ENCODE measurements at places on chromosomes 6 and 20.

DNA sequence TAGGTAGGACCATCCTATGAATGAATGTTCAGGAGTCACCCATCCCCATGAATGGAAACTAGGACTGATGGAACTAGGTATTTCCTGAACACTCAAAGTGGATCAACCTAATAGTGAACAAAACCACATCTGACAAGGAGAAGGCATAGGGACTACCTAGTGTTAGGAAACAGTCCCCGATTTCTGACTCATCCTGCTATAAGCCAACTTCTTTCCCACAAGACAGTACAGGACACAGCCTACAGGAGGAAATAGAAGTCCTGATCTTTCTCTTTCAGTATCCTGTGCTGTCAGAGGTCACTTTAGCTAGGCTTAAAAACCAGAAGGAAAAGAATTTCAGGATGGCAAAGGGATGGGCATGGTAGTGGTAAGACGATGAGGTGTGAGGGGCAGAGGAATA is 19.5 kb upstream of the GMDS start:
- DNase-seq = no peak

DNA sequence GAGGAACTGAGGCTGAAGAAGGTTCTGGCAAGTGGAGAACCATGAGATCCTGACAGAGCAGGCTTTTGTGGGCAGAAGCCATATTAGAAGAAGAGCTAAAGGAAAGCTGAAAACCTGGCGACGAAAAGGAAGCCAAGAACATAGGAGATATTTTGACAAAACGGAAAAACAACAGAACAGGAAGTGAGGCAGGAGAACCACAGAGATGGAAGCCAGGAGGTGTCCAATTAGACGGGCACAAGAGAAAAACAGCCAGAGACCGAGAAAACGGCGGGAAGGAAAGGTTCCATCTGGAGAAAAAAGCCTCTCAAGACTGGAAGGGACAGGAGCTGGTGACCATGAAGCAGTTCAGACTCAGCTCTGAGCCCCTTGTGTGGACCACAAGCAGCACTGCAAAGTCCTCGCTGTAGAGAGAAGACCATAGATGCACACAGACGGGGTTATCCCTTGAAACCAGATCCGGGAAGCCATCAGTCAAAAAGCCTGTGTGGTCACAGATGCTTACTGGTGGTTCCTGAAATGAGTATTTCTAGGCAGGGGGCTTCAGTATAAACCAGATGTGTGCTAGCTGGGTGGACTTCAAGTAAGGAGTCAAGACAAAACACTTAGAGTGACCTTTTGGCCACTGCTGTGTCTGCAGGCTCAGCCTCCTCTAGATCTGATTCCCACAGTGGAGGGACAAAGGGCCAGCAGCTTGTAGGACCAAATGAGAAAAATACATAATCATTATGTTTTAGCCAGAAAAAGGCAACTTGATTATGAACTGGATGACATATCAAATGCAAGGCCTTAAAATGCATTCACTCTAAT is 30.7 kb downstream of the SSR1 start:
- no peak for DNase-seq

DNA sequence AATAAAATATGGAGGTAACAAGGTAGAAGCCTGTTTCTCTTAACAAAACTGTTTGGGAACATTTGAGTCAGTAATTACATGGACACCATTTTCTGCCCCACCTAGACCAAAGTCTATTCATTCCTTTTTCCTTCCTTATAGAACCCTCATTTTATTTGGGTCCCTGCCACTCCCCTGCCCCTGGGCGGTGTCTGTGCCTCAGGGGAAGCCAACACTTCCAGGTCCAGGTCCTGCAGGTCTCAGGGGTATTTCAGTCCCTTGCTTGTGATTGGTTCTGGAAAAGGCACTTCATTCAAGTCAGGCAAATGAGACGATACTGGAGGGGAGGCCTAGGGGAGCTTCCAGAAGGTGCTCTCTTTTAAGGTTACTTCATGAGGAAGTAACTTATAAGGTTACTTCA is 42.3 kb downstream of the SLC35D3 start:
- no peak for DNase-seq

GRCh38 chr6:5378331-5378730 is 117.0 kb downstream of the FARS2 start:
- DNase-seq = no peak

DNA sequence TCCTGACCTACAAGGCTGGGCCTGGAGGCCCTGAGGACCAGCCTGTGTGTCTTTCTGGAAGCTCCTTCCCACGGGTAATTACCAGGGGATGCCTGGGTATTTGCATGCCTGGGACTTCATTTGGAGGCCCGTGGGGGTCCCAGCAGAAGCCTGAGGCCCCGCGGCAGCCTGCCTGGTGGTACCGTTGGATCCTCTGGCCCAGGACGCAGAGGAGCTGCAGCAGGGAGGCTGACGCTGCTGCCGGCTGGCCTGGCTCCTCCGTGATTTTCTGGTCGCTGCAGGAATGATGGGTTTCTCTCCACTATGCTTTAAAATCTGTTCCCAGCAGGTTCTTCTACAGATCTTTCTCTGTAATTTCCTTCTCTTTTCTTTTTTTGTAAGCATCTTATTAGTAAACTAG is 6.5 kb downstream of the CABLES2 start:
- no peak for DNase-seq

DNA sequence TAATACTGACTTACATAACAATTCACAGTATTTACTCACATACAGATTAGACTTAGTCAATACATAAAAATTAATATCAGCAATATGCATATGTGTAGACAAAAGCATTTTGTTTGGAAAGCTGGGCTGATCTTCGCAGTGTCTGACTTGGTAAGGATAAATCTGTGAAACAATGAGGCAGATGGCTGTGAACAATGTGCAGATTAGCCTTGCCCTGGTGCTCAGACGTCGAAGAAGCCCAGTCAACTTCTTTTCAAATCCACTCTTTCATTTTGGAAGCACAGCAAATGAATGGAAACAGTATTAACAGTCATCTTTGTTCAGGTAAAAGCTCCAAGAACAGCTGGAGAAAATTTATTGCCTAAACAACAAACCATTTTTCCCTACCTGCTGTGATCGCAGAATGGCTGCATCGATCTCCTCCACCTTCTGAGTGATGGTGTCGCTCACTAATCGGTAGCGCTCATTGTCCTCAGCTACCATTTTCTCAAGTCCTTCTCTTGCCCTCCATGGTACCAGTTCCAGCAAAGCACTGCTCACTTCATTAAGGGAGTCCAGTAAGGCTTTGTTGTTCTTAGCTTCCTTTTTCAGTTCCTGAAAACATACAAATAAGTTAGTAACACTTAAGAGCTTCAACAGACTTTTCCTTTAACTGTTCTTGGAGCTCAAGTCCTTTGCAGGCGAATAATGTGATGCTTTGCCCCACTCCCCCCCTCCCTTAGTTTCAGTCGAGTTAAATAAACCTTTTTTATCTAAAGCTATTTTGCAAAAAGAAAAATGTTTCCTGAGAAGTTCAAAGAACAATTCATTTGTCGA is 116.5 kb downstream of the DST start:
- DNase-seq = no peak

DNA sequence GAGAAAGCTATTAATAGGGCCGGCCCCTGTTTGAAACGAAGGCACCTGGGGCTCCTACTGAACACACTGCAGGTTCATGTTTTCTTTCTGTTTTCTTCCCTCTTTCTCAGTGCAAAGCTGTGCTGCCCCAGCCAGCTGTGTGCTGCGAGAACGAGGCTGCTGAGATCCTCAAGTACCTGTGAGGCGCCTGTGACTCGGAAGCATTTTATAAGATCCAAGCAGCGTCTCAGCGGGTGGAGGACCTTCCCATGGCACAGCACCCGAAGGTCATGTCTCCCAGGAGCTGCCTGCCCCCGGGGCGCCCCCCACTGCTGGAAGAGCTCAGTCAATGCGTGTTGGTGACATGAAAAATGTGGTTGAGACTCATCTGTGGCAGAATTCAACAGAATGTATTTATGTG is 66.3 kb downstream of the SMOC2 start:
- DNase-seq = no peak

- no peak for DNase-seq
Observed at GRCh38 chr6:29853245-29853644, 25.6 kb downstream of the HLA-G start.

- no peak for DNase-seq
Observed at GRCh38 chr20:16069389-16070010, 503.7 kb downstream of the KIF16B start.

DNA sequence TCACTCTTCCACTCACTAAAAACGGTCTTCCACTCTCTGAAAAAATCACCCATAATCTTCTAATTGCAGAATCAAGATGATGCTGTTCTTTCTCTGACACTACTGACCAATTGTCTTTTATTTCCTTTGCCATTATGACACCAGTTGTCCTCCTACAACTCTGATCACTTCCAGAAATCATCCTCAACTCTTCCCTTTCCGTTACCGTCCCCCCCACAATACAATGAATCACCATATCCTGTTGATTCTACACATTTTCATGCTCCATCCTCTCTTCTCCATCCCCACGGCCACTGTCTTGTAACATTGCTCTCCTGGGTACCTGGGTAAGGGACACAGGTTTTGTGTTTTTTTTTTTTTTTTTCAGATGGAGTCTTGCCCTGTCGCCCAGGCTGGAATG is 2.5 kb upstream of the PPP2R5D start:
- DNase-seq = no peak

GRCh38 chr6:13495112-13495776 is 7.8 kb upstream of the GFOD1 start:
- DNase-seq = no peak

All from right atrium auricular region (tissue), 2 donors.